Stimulated activated CD4-positive, alpha-beta T cell treated with anti-CD3 and anti-CD28 coated beads, Interleukin-4, amount 100 ng/mL, for 4 hours (primary cell): ENCODE measurements at places on chromosomes 16 and 17.

DNA sequence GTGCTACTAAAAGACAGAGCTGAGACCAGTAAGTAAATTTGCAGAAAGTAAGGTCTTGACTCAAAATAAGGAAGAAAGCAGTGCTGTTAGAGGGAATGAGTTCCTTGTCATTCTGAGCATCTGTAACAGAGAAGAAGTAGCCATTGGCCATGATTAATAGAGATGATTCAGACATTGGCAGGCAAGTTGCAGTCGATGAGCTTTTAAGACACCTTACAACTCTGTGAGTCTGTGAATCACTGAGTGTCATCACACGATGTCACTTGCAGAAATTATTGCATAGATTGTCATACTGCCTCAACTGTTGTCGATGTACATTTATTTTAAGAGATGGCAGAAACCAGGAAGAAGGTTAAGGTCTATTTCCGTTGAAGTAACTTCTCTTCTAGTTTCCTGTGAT, 201.1 kb upstream of the CDH13 start:
- no peak for DNase-seq

- DNase-seq = no peak
These were observed 131.5 kb downstream of the SNX11 start for GRCh38 chr17:48238933-48239602.

DNA sequence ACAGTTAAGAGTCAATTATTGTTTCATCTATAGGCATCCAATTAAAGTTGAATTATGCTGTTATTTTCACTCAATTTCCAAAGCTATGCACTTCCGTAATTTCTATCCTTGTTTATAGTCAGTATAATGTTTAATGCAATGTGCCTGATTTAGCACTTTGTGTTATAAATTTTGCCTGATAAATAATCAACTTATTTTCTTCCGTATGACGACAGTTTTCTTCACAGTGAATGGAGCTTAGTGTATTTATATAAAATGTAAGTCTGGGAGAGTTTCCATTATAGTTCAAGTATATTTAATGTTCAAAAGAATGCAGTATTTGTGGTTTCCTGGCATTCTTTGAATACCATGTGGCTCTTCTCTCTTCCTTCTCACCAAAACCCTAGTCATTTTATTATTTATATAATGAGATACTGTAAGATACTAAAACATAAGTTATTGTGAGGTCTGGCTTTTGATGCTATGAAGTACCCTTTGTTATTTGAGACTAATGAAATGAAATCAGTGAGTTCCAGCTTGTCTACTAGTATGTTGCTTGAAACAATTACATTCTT, 240.6 kb downstream of the PRKCA start:
- DNase-seq = no peak

DNA sequence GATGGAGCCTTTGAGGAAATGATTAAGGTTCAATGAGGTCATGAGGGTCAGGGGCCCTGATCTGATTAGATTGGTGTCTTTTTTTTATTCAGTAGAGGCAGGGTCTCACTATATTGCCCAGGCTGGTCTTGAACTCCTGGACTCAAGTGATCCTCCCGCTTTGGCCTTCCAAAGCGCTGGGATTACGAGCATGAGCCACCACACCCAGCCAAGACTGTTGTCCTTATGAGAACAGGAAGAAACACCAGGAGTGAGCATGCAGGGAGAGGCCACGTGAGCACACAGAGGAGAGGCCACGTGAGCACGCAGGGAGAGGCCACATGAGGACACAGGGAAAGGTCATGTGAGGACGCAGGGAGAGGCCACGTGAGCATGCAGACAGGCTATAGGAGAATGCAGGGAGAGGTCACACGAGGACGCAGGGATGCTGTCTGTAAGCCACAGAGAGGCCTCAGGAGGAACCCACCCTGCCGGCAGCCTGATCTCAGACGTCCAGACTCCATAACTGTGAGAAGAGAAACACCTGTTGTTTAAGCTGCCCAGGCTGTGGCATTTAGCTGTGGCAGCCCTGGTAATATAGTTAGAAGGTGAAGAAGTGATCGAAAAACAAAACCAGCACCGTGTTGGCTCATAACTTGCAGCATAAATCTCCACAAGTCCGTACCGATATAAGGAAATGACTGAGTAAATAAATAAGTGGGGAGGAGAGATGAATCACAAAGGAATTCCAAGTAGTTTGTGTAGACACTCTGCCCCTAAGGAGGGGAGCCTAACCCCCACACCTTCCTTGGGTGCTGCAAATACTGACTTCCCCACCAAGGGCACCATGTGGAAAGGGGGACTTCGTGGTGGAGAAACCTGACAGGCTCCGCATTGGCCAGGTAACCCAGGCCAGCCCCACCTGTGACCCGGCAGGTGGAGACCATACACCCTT, 14.6 kb upstream of the CSNK1D start:
- DNase-seq = no peak

DNA sequence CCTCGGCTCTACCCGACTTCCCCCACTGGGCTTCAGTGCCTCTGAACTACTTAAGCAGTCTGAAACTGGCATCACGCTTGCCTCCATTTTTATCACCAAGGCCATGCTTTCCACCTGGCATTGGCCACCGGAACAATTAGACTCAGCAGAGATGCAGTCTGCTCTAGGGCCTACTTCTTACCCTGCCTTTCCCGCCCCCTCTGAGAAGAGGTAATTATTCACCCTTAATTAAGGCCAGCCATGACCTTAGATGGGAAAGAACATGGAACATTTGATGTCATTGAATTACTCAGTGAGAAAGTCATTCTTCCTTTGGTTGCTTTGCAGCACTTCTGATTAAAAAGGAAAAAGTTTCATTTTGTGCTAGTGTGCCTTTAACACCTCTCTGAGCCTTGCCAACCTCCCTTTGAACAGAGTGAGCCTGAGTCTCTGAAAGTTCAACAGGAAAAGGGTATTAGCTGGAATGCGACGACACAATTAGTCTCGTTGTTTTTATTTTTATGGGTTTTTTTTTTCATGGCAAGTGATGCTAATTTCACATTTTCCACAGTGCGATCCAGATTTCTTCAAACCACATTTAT, 60.9 kb upstream of the TNRC6A start:
- peak; percentile 44 for DNase-seq

- DNase-seq = no peak
These were observed 5.7 kb upstream of the NME1 start for GRCh38 chr17:51147650-51148049.

GRCh38 chr16:2497695-2498484, 15.9 kb upstream of the ATP6V0C start:
- DNase-seq = no peak

DNA sequence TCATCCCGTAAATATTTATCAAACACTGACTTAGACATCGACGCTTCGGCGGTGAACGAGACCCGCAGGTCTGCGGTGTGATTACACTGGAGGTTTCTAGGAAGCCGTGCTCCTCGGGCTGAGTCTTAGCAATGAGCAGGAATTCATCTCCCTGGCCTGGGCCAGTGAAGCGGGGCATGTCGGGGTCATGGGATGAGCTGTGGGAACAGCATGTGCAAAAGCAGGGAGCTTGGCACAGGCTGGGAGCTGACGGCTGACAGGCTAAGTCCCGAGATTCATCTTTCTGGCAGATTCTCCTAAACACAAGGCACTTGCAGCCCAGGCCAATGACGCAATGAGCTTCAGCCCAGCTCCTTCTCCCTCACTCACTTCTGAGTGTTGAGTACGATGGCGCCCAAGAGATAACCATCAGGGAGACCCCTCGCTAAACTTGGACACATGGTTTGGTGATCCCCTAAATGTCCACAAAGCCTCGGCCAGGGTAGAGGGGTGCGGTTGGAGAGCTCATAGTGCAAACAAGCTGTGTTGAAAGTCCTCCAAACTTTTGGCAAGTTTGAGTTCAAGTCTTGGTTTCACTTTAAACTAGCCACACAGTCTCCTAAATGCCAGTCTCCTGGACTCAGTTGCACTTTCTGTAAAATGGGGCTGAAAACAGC, 12.8 kb downstream of the CRISPLD2 start:
- no peak for DNase-seq

DNA sequence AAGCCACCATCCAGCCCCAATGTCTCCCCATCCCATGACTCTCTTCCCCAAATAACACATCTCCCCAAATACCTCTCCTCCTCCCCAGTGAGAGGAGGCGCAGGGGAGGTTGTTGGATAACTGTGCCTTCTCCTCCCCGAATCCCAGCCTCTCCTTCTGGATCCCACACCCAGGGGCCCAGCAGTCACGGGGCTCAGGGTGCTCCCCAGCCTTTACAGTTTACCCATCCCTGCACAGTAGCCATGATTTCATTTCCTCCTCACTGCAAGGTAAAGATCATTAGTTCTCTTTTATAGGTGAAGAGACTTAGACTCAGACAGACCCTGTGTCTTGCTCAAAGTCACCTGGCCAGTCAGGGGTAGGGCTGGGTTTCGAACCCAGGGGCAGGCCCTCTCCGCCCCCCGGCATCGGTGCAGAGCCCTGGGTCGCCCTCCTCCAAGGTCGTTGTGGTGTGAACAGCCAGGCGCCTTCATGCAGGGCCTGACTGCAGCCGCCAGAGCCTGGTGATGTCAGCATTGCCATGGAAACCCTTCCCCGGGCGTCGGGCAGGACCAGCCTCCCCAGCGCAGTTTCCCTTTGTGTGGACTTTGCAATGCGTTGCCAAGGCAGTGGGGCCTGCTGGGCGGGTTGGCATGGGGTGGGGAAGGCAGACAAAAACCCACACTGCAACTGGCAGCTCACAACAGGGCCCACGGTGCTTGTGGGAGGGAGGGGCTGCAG, 53.3 kb upstream of the TOB1 start:
- DNase-seq = peak; percentile 56

DNA sequence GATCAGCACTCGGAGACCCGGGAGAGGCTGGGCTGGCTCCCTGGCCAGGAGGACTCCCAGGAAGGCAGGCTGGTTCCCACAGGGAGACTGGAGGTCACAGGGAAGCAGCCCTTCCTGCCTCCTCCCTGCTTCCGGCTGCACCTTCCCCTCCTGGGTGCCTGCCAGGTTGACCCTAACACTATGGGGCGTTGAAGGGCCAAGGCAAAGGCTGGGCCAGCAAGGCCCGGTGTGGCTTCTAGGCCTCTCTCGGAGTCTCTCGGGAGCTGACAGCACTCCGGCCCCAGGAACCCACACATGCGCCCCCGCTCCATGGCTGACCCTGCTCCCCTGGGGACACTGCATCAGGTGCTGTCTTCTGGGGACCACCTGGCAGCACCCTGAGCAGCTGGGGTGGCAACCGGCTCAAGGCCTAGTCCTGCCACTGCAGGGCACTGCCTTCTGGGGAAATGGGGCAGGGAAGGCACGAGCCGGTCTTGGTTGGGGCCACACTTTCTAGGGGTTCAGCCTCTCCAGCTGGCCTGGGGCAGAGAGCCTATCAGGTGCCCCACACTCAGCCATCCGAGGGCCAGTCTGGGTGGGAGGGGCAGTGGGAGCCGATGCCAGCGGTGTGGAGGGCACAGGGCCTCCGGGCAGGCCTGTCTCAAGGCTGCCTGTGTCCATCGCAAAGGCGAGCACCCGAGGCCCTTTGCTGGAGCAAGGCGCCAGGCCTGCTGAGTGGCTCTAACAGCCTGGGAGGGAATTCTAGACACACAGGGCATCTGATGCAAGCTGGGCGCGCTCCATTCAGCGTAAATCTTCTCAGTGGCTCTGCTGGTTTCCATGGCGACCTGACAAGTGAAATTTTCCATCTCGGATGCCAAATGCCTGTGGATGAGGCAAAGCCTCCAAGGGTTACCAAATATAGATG, 5.6 kb upstream of the MTSS2 start:
- DNase-seq = no peak

GRCh38 chr17:5234645-5235576, at the start of gene SCIMP:
SCIMP (minus strand) TSS chr17:5234860; CDS start chr17:5234755, 105 bp downstream.
- no peak for DNase-seq

DNA sequence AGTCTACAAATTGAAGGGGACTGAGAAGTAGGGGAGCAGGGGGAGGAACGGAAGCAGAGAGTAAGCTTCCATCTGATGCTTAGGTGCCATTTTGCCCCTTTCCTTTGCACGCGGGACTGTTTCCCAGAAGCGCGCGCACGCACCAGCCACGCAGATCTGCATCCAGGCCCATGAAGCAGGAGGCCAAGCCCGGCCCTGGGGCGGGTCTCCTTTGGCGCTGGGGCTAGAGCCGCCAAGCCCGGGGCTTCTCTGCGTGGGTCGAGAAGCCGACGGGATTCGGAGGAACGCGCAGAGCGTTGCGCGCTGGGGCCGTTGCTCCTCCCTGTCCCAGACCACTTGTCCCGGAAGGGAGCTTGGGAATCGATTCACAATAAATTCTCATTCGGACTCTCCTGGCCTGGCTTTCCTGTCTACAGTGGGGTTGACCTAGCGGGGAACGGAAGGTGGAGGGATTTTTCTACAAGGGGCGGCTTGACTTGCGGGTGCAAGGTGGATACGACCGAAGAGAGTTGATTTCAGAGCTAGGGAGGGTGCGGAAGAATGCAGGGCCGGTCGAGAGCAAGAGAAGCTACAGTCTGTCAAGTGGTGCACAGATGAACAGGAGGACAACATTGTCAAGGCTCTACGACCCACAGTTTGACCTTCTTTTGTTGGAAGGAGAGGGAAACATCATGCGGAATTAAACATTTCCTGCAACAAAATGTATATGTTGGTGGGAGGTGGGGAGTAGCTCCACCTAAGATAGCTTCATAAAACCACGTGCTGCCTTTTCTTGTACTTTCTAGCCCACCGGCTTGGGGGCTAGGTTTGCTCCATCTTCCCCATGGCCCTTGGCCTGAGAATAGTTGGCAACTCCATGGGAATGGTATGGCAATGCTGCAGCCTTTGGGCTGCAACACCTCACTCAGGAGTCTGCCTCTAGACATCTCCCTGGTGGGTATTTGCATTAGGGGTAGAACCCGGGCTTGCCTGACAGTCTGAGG, 4.5 kb downstream of the HOXB9 start:
- DNase-seq = no peak

- DNase-seq = no peak
These were observed 167.0 kb downstream of the MRM1 start for GRCh38 chr17:36768394-36768793.

DNA sequence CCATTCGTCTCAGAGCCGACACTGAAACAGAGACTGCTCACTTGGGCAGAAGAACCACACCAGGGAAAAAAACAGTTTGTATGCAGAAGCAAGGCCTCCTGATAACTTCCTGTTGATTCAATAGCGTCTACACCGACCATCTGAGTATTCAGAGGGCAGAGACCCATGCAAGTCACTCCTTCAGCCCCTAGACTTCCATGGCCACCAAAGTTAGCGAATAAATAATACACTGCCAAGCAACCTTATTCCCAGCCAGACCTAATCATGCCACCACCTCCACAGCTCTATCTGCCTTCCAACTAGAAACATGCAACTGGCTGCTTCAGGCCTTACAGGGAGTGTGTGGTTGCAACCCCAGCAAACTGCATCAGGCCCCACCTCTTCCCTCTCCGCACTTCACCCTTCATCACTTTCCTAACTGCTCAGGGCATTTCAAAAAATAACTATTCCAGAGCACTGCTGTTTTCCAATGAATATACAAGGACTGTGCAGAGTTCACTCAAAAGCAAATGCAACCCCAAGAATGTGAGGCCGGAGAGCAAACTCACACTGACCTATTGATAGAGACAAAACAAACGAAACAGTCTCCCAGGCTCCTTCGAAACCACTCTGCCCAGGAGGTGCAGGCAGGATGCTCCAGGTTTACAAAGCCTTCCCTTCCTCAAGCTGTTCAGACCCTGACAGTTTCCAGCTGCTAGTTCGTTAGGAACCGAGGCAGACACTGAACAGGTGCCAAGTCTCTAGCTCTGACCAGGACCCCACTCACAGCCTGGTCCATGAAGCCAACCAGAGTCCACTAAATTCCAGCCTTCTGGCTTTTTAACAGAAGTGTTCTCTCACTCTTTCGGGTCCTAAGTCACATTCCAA, 3.6 kb downstream of the USP7 start:
- no peak for DNase-seq

- no peak for DNase-seq
These were observed 12.3 kb downstream of the PELP1 start for GRCh38 chr17:4691686-4692085.
